ENCODE measurements at places on chromosomes 7 and 10. TPM values are rescaled to one million over a fixed set of nuclear protein-coding genes. Genes with fewer than 3 reads are reported as not detected.
A peak's percentile ranks its signal among the peaks of the same experiment; 100 is the strongest.

- DNase-seq = peak; percentile 59
Observed at GRCh38 chr10:4384245-4384644, 441.8 kb upstream of the AKR1E2 start.

- DNase-seq = no peak
Observed at GRCh38 chr7:77543910-77544309, 6.8 kb downstream of the PTPN12 start.

GRCh38 chr10:124643330-124644009 is 100.7 kb downstream of the FAM53B start:
- no peak for DNase-seq

- DNase-seq = no peak
Observed at GRCh38 chr7:102985176-102985783, 72.5 kb downstream of the LRRC17 start.

DNA sequence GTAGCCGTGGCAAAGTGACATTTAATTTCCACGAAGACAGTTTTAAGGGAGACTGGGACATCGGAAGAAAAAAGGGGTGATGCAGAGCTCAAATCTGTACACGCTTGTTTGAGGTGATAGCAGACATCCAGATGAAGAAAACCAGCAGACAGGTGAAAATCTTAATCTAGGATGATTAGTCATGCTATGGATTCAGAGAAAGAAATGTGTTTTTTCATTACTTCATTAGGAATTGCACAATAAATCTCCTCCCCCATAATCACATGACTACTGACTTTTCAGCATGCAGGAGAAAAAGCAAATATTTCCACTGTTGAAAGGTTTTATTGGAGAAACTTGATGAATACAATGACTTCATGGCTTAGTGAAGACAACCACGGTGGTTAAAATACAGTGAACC is 2.5 kb downstream of the NUDT5 start:
- no peak for DNase-seq

- DNase-seq = no peak
Observed at GRCh38 chr7:46775776-46776175, 806.1 kb downstream of the TNS3 start.

Gene SLC39A12
- not detected for polyA plus RNA-seq

Gene CFAP46
- polyA plus RNA-seq = 0.61 TPM

Gene CELF2
- 66.1 TPM for polyA plus RNA-seq

Gene TFR2
- 0.91 TPM for polyA plus RNA-seq

Measured in muscle of leg (tissue), 16 donors.